Heart left ventricle (tissue), 16 donors: ENCODE measurements at places on chromosomes 4 and X. TPM values are rescaled to one million over a fixed set of nuclear protein-coding genes. Genes with fewer than 3 reads are reported as not detected.

The ARHGEF6 gene
- total RNA-seq: 50.8 TPM

The MAGEB2 gene
- total RNA-seq: not detected

The HTRA3 gene
- total RNA-seq: 67.2 TPM

The PCDH10 gene
- 0.04 TPM for total RNA-seq

The CFI gene
- 12.1 TPM for total RNA-seq

The FATE1 gene
- 0.42 TPM for total RNA-seq

The CXCL10 gene
- 15.9 TPM for total RNA-seq

The PRR27 gene
- not detected for total RNA-seq

The FHL1 gene
- 1,446 TPM for total RNA-seq

The IL15 gene
- total RNA-seq: 15.1 TPM

The UGT2B15 gene
- not detected for total RNA-seq

The BEND2 gene
- total RNA-seq: not detected

The DGKK gene
- not detected for total RNA-seq
